Hair follicle dermal papilla cell (primary cell): ENCODE measurements at places on chromosomes 1 and 21. TPM values are rescaled to one million over a fixed set of nuclear protein-coding genes. Genes with fewer than 3 reads are reported as not detected.

LCK gene
- not detected in 2 replicates for total RNA-seq

UBE2Q1 gene
- total RNA-seq = 28.4 and 30.0 TPM in 2 replicates

GBP2 gene
- total RNA-seq = 29.0 and 38.9 TPM in 2 replicates

FCGR2B gene
- total RNA-seq = not detected in 2 replicates

TMEM82 gene
- total RNA-seq = not detected in 2 replicates

KRTAP21-2 gene
- not detected in 2 replicates for total RNA-seq

WNT3A gene
- not detected in 2 replicates for total RNA-seq

RC3H1 gene
- 36.4 and 39.3 TPM in 2 replicates for total RNA-seq

NPR1 gene
- total RNA-seq = under 0.01 TPM in 1 of 2 replicates, not detected in the other

SPTA1 gene
- total RNA-seq = not detected in 2 replicates

C1orf174 gene
- total RNA-seq = 30.7 and 33.6 TPM in 2 replicates

RHBG gene
- not detected in 2 replicates for total RNA-seq

THEM4 gene
- total RNA-seq = 11.4 and 11.7 TPM in 2 replicates

HSD11B1 gene
- total RNA-seq = 2.1 TPM in 1 of 2 replicates, not detected in the other

SPATA21 gene
- total RNA-seq = not detected in 2 replicates

DNALI1 gene
- total RNA-seq = 5.3 and 5.8 TPM in 2 replicates

RIMKLA gene
- not detected in 2 replicates for total RNA-seq

RCSD1 gene
- 0.12 TPM in 1 of 2 replicates, not detected in the other for total RNA-seq

LRRIQ3 gene
- 0.36 and 0.65 TPM in 2 replicates for total RNA-seq

SMAP2 gene
- total RNA-seq = 21.1 and 24.8 TPM in 2 replicates

LRRC53 gene
- total RNA-seq = not detected in 2 replicates

OR2M3 gene
- total RNA-seq = under 0.01 and 0.12 TPM in 2 replicates

NDUFS2 gene
- total RNA-seq = 80.5 and 94.1 TPM in 2 replicates

ARMH1 gene
- total RNA-seq = 0.97 and 2.9 TPM in 2 replicates

SPATC1L gene
- total RNA-seq = 4.4 and 10.1 TPM in 2 replicates

ZNF281 gene
- total RNA-seq = 40.1 and 57.0 TPM in 2 replicates

RNASEL gene
- total RNA-seq = 8.7 and 10.7 TPM in 2 replicates

OR2L8 gene
- total RNA-seq = 0.97 TPM in 1 of 2 replicates, not detected in the other

TACSTD2 gene
- 2.4 and 3.9 TPM in 2 replicates for total RNA-seq

NEXN gene
- total RNA-seq = 5.4 and 9.6 TPM in 2 replicates

SPATA1 gene
- 0.61 and 2.3 TPM in 2 replicates for total RNA-seq

CELA3B gene
- not detected in 2 replicates for total RNA-seq

SPRR2G gene
- not detected in 2 replicates for total RNA-seq

NLRP3 gene
- total RNA-seq = 0.16 and 0.24 TPM in 2 replicates

ADCY10 gene
- under 0.01 TPM in 1 of 2 replicates, not detected in the other for total RNA-seq
